ENCODE measurements at places on chromosomes 1 and 21.

- H3K27ac ChIP-seq: no peak overlapping the region
- no peaks in the 10 kb centered on the region for H3K4me1 ChIP-seq
- H3K36me3 ChIP-seq: peaks cover 5% of the 10 kb centered on the region
- no peak overlapping the region for H3K4me3 ChIP-seq
- DNase-seq: no peak
Observed at GRCh38 chr1:35475356-35475755, 81.8 kb downstream of the KIAA0319L start.

- no peaks in the 10 kb centered on the region for H3K36me3 ChIP-seq
- no peak overlapping the region for H3K4me3 ChIP-seq
- H3K27me3 ChIP-seq: no peaks in the 10 kb centered on the region
- no peaks in the 10 kb centered on the region for H3K4me1 ChIP-seq
Observed at GRCh38 chr1:172540635-172541034, 7.7 kb downstream of the SUCO start.

- no peak overlapping the region for H3K4me3 ChIP-seq
- no peaks in the 10 kb centered on the region for H3K4me1 ChIP-seq
- H3K27ac ChIP-seq: no peak overlapping the region
- DNase-seq: no peak
Observed at GRCh38 chr1:247434005-247434404, 18.0 kb downstream of the NLRP3 start.

- no peak for DNase-seq
- no peaks in the 10 kb centered on the region for H3K27me3 ChIP-seq
- no peak overlapping the region for H3K4me3 ChIP-seq
- no peaks in the 10 kb centered on the region for H3K4me1 ChIP-seq
Observed at GRCh38 chr1:168019407-168019806, 82.5 kb upstream of the MPC2 start.

DNA sequence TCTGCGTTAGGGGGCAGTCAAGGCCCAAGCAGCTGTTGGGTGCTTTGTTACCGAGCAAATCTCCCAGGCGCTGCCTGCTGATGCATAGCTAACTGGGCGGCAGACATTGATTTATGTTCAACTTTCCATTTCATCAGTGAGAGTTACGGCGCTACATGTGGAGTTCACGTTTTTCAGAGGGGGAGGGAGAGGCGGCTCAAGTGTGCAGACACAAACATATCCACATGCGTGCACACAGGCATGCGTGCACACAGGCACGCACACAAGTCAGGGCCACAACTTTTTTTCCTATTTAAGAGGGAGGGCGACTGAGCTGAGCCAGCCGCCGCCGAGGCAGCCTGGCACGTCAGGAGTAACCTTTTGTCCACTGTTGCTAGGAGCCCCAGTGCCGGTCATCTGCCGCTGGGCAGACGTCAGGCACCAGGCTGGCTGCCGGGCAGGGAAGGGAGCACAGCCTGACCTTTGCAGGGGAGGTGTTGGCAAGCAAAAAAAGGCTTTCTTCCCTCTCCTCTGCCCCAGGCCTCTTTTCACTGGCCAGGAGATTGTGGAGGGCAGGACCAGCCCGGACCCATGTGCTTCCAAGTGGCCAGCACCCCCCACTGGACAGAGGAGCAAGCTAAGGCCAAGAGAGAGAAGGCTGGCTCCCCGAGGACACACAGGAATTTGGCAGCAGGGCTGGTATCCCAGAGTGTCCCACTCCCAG is 73.3 kb downstream of the MRPL37 start:
- no peak overlapping the region for H3K4me3 ChIP-seq
- H3K36me3 ChIP-seq: no peaks in the 10 kb centered on the region
- peaks cover 34% of the 10 kb centered on the region for H3K4me1 ChIP-seq
- peak; percentile 93 for DNase-seq

DNA sequence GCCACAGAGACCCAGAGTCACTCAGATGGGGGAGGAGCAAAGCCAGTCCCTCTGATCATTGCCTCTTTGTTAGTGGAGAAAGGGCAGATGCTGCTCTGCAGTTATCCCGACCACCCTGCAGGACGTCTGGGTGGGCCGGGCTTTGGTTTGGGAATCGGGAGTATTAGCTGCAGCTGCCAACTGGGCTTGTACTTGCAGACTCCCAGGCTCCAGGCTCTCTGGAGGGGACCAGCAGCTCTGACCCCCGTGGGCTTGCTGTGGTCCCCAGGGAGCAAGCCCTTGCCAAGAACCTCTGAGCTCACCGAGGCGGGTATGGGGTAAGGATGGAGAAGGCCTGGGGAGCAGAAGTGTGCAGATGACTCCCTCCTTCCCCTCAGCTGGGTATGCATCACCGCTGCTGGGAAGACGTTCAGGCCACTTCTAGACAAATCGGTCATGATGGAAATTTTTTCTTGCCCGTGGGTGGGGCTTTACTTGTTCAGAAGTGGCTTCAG is 21.6 kb downstream of the MAPKAPK2 start:
- no peaks in the 10 kb centered on the region for H3K27me3 ChIP-seq
- DNase-seq: peak; percentile 48
- H3K4me1 ChIP-seq: peaks cover 25% of the 10 kb centered on the region

DNA sequence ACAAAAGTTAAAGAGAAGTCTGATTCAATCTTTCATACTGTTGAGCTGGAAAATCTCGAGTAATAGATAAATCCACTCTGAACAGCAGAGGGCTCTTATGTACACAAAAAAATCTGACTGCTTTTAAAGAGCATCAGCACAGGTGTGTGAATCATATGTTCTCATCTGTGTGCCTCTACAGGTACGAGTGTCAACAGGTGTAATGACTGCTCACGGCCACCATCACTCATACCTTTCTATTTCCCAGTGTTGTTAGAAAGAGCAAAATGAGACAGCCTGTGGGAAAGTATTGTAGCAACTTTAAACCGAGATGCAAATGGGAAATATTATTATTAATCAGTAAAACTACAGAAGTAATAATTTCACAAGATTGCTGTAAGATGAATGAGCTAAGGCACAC is 49.0 kb upstream of the SCAF4 start:
- DNase-seq: no peak
- H3K36me3 ChIP-seq: no peaks in the 10 kb centered on the region
- no peaks in the 10 kb centered on the region for H3K27me3 ChIP-seq
- no peaks in the 10 kb centered on the region for H3K4me1 ChIP-seq
- H3K27ac ChIP-seq: no peak overlapping the region

DNA sequence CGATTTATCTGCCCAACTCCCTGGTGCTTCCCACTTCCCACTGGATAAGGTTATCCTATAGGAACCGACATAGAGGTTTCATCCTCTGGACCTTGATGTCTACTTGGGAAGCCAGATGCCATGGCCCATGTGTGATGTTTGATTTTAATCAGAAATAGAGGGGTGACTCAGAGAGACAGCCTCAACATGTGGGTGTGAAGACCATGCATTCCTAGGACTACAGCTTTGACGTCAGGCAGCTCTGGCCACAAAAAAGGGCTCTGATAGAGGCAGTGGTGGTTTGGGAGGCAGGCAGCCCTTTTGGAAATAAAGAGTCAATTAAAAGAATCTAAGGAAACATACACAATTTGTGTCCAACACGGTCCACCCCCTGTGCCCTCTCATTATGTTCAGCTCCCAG is 5.2 kb upstream of the SH2D2A start:
- H3K4me3 ChIP-seq: no peak overlapping the region
- no peaks in the 10 kb centered on the region for H3K36me3 ChIP-seq
- H3K27ac ChIP-seq: no peak overlapping the region
- no peaks in the 10 kb centered on the region for H3K4me1 ChIP-seq

- no peak overlapping the region for H3K4me3 ChIP-seq
- no peak overlapping the region for H3K27ac ChIP-seq
- H3K27me3 ChIP-seq: no peaks in the 10 kb centered on the region
- DNase-seq: no peak
- no peaks in the 10 kb centered on the region for H3K36me3 ChIP-seq
- H3K4me1 ChIP-seq: no peaks in the 10 kb centered on the region
Observed at GRCh38 chr1:244111027-244111426, 59.9 kb downstream of the ZBTB18 start.

GRCh38 chr1:217895841-217896240 is 264.7 kb downstream of the SPATA17 start:
- no peak for DNase-seq
- H3K27me3 ChIP-seq: no peaks in the 10 kb centered on the region
- H3K4me1 ChIP-seq: no peaks in the 10 kb centered on the region
- H3K4me3 ChIP-seq: no peak overlapping the region
- H3K36me3 ChIP-seq: no peaks in the 10 kb centered on the region
- no peak overlapping the region for H3K27ac ChIP-seq

DNA sequence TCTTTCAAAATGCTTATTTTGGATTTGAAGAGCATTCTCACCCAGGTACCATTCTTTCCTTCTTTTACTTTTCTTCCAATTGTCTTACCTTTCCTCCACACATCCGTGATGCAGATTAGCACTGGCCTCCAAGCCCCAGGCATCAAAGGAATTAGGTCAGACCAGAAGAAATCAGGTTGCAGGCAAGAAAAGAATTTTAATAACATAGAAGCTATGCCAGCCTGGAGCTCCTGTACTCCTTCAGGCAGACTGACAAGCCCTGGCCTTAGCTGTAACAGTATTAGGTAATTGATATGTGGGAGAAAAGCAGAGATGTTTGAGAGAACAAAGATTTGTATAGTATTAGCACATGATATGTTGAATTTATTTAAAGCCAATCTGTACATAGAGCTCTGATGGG is 390.4 kb upstream of the ADGRL2 start:
- no peaks in the 10 kb centered on the region for H3K4me1 ChIP-seq
- no peaks in the 10 kb centered on the region for H3K36me3 ChIP-seq
- DNase-seq: no peak
- no peaks in the 10 kb centered on the region for H3K27me3 ChIP-seq
- H3K4me3 ChIP-seq: no peak overlapping the region

- no peaks in the 10 kb centered on the region for H3K36me3 ChIP-seq
- DNase-seq: no peak
- H3K27me3 ChIP-seq: no peaks in the 10 kb centered on the region
- H3K4me1 ChIP-seq: no peaks in the 10 kb centered on the region
Observed at GRCh38 chr1:20701446-20701845, 16.4 kb downstream of the KIF17 start.

GRCh38 chr1:54502342-54502741 is 45.7 kb upstream of the ACOT11 start:
- DNase-seq: no peak
- H3K36me3 ChIP-seq: no peaks in the 10 kb centered on the region
- H3K4me1 ChIP-seq: no peaks in the 10 kb centered on the region

- H3K27ac ChIP-seq: no peak overlapping the region
- DNase-seq: no peak
- no peaks in the 10 kb centered on the region for H3K27me3 ChIP-seq
Observed at GRCh38 chr1:90273241-90273774, 278.4 kb downstream of the ZNF326 start.

GRCh38 chr1:11940260-11940921 is 5.9 kb downstream of the PLOD1 start:
- no peak for DNase-seq
- H3K27me3 ChIP-seq: no peaks in the 10 kb centered on the region
- H3K36me3 ChIP-seq: no peaks in the 10 kb centered on the region
- H3K4me1 ChIP-seq: peaks cover 2% of the 10 kb centered on the region
- no peak overlapping the region for H3K4me3 ChIP-seq

- DNase-seq: peak; percentile 30
- no peaks in the 10 kb centered on the region for H3K27me3 ChIP-seq
- H3K27ac ChIP-seq: peak overlapping the region; percentile 52
- H3K4me3 ChIP-seq: no peak overlapping the region
- no peaks in the 10 kb centered on the region for H3K36me3 ChIP-seq
- H3K4me1 ChIP-seq: peaks cover 4% of the 10 kb centered on the region
Observed at GRCh38 chr1:226626577-226626956, 78.0 kb downstream of the STUM start.

- H3K4me1 ChIP-seq: no peaks in the 10 kb centered on the region
- no peak overlapping the region for H3K4me3 ChIP-seq
- no peaks in the 10 kb centered on the region for H3K27me3 ChIP-seq
- no peak for DNase-seq
- no peak overlapping the region for H3K27ac ChIP-seq
Observed at GRCh38 chr1:188043536-188044245, 1214.9 kb downstream of the PLA2G4A start.

- no peak for DNase-seq
- H3K4me3 ChIP-seq: no peak overlapping the region
- no peaks in the 10 kb centered on the region for H3K4me1 ChIP-seq
- H3K27me3 ChIP-seq: no peaks in the 10 kb centered on the region
Observed at GRCh38 chr1:157315544-157315943, 177.3 kb upstream of the ETV3 start.

GRCh38 chr1:205817988-205818387 is 5.0 kb upstream of the SLC41A1 start:
- no peaks in the 10 kb centered on the region for H3K4me1 ChIP-seq
- DNase-seq: no peak
- H3K27me3 ChIP-seq: no peaks in the 10 kb centered on the region
- H3K4me3 ChIP-seq: no peak overlapping the region

DNA sequence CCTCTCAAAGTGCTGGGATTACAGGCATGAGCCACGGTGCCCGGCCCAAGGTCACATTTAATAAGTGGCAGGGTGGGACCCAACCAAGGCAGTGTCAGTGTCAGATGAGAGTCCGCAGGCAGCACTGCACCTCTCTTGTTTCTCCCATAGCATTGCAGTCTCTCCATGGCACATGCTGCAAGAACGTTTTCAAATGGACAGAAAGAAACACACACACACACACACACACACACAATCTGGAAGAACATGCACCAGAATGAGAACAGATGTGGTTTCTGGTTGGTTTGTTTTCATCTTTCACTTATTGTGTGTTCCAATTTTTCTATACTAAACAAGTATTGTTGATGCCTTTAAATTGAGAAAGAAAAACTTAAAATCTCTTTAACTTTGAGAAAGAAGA is 126.5 kb downstream of the SYF2 start:
- no peaks in the 10 kb centered on the region for H3K27me3 ChIP-seq
- no peaks in the 10 kb centered on the region for H3K36me3 ChIP-seq
- no peak overlapping the region for H3K4me3 ChIP-seq
- H3K4me1 ChIP-seq: no peaks in the 10 kb centered on the region
- no peak for DNase-seq

DNA sequence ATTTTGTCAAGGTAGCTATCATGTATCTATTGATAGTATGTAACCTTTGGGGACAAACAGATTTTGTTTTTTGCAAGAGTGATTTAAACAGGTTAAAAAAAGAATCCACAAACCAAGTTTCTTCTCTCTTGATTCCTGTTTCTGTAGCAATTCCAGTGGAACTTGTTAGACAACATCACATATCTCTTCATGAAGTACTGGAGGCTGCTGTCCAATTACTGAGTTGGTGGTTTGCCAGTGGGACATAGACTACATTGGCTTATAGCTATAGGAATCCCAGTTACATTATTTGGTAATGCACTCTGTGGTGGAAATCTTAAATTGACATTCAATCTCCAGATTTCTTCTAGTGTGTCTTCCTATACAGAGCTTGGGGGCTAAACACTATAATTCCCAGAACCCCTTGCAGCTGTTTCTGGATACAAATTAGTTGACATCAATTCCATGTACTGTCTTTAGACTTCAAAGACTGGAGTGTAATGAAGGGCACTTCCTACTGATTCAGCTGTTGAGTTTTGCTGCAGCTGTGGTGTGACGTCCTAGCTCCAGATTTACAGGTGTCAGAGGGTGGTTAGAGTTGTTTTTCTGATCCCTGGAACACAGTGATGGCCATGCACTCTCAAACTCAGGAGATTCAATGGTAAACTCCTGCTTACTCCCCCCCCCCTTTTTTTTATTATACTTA is 29.4 kb upstream of the GCLM start:
- H3K27me3 ChIP-seq: no peaks in the 10 kb centered on the region
- no peaks in the 10 kb centered on the region for H3K36me3 ChIP-seq
- no peak overlapping the region for H3K4me3 ChIP-seq
- DNase-seq: no peak
- H3K4me1 ChIP-seq: no peaks in the 10 kb centered on the region

GRCh38 chr21:41663805-41664788 is 102.8 kb downstream of the RIPK4 start:
- DNase-seq: no peak
- no peaks in the 10 kb centered on the region for H3K36me3 ChIP-seq
- no peak overlapping the region for H3K4me3 ChIP-seq
- peaks cover 4% of the 10 kb centered on the region for H3K4me1 ChIP-seq
- H3K27ac ChIP-seq: peak overlapping the region; percentile 50

All from ascending aorta (tissue), 2 donors.